Kasumi-1 (cell line): ENCODE measurements at places on chromosomes 7 and 10.

DNA sequence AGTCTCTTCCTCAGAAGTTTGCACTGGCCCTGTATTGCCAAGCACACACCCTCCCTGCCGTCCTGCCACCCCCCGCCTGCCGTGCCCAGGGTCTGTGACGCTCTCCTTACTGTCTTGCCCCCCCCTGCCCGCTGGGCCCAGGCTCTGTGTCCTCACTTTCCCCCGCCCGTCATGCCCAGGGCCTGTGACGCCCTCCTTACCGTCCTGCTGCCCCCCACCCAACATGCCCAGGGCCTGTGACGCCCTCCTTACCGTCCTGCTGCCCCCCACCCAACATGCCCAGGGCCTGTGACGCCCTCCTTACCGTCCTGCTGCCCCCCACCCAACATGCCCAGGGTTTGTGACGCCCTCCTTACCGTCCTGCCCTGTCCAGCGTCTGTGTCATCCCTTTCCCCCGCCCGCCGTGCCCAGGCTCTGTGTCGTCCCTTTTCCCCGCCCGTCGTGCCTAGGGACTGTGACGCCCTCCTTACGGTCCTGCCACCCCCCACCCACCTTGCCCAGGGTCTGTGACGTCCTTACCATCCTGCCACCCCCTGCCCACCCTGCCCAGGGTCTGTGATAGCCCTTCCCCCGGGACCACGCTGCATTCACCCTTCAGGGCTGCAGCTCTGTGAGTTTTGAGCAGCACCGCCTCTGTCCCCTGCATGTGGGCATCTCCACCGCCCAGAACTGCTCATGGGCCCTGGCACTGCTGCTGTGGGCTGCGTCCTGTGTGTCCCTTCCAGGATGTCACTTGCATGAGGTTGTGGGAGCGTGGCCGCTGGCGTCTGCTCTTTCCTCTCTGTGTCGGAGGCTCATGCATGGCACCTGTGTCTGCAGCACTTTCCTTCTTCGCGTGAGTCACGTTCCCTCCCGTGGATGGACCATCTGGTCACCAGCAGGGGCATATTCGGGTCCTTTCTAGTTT, 19.3 kb upstream of the PRKAR1B start:
- no peak for DNase-seq

- no peak for DNase-seq
Observed at GRCh38 chr10:33290321-33291052, 44.0 kb downstream of the NRP1 start.

GRCh38 chr7:36207451-36208291, 54.6 kb downstream of the EEPD1 start:
- peak; percentile 81 for DNase-seq

GRCh38 chr10:17504547-17505245, 50.3 kb upstream of the ST8SIA6 start:
- DNase-seq: no peak

DNA sequence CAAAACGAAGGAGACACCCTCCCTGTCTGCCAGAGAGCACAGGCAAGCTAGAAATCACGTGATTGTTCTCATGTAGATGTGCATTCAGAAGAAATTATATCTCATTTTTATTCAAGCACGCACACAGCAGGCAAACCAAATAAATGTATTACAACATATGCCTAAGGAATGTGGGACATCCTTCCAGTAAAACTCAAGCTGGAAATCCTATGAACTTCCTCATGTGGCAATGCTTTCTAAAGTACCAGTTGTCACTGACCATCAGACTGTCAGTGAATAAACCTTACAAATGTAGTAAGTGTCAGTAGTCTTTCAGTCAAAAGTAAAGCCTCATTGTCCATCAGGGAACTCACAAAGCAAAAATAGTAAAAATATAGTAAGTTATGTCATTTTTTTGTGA, 350.1 kb upstream of the POM121L12 start:
- no peak for DNase-seq

- DNase-seq: no peak
Observed at GRCh38 chr10:33015761-33016547, 57.9 kb upstream of the ITGB1 start.

GRCh38 chr10:47339759-47340607, 8.2 kb upstream of the RBP3 start:
- DNase-seq: peak; percentile 57

GRCh38 chr10:33534416-33534815, 199.9 kb upstream of the NRP1 start:
- no peak for DNase-seq

DNA sequence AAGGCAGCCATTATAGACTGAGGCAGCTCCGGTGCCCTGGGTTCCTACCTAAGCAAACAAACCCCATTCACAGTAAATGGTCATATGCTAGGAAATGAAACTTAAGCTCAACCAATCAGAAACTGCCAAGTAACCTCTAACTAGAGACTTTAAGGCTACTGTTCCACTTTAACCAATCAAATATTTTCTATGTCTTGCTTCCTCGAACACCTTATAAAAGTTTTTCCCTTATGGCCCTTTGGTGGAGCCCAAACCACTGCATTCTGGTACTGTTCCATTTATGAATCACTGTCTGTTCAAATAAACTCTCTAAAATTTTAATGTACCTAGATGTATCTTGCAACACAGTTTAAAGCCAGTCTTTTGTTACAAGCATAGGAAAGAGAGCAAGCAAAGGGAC, 361.1 kb downstream of the HGF start:
- DNase-seq: no peak

- DNase-seq: peak; percentile 80
Observed at GRCh38 chr10:6200734-6201515, 1.8 kb upstream of the PFKFB3 start.

GRCh38 chr10:15433850-15434537, 62.9 kb upstream of the FAM171A1 start:
- DNase-seq: peak; percentile 72

DNA sequence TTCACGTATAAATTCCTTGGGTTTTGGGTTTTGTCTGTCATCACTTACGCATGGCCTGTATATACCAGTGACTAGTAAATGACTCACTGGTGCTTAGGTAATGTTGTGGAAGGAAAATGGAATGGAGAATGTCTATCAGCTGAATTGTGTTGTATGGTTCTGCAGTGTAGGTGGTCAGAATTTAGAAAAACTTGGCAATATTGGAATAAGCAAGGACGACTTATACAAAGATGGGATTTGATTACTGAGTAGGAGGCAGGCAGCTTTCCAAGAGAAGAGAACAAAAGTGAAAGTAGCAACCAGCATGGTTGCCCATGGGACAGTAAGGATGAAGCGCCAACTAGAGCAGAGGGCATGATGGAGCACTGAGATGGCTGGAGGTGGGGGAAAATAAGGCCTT, 168.6 kb upstream of the CSTF2T start:
- no peak for DNase-seq
